Glutamatergic neuron (in vitro differentiated cells): ENCODE measurements at places on chromosomes 3 and 15. TPM values are rescaled to one million over a fixed set of nuclear protein-coding genes. Genes with fewer than 3 reads are reported as not detected.
A peak's percentile ranks its signal among the peaks of the same experiment; 100 is the strongest.

Gene GMPPB
- total RNA-seq, result 21.2 TPM

Gene P2RY13
- total RNA-seq, result not detected

Gene MASP1
- 1.7 TPM for total RNA-seq

Gene CCDC66
- total RNA-seq, result 23.8 TPM

Gene C2CD4A
- 0.20 TPM for total RNA-seq

Gene CHRNA7
- 19.1 TPM for total RNA-seq

Gene CHST2
- total RNA-seq, result 51.7 TPM

Gene PPP1R14D
- total RNA-seq, result not detected

Gene INSYN1
- total RNA-seq, result 86.6 TPM

GRCh38 chr15:76335307-76336253, 993 bp upstream of the ISL2 start:
- peak; percentile 75 for DNase-seq
- H3K27me3 ChIP-seq, result peaks cover 37% of the 10 kb centered on the region
- H3K4me3 ChIP-seq, result peak overlapping the region; percentile 87
- peaks cover 12% of the 10 kb centered on the region for H3K36me3 ChIP-seq

- H3K27me3 ChIP-seq, result peaks cover 6% of the 10 kb centered on the region
- no peak overlapping the region for H3K4me3 ChIP-seq
- H3K36me3 ChIP-seq, result no peaks in the 10 kb centered on the region
- peaks cover 4% of the 10 kb centered on the region for H3K4me1 ChIP-seq
- no peak overlapping the region for H3K27ac ChIP-seq
Measured at GRCh38 chr3:46481636-46482035, 16.1 kb upstream of the RTP3 start.

GRCh38 chr3:15377961-15378791, 45.8 kb upstream of the SH3BP5 start:
- peaks cover 2% of the 10 kb centered on the region for H3K4me1 ChIP-seq
- peak; percentile 90 for DNase-seq
- no peak overlapping the region for H3K4me3 ChIP-seq
- no peaks in the 10 kb centered on the region for H3K36me3 ChIP-seq

DNA sequence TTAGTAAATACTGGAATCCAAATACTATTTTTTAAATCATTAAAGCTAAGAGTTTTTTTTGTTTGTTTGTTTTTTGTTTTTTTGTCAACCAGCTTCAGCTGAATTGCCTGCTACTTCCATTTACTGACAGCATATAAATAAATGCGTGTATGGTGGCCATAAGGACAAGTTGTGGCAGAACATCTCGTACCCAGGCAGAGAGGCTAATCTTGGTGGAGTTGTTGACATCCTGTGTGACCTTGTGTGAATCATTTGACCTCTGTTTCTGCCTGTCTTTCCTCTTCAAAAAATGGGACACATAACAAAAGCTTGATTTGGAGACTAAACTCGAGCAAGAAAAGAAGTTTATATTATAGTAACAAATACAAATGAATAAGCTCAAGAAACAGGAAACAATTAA, 734.2 kb downstream of the MCTP2 start:
- H3K27me3 ChIP-seq, result no peaks in the 10 kb centered on the region
- peaks cover 5% of the 10 kb centered on the region for H3K4me1 ChIP-seq
- H3K36me3 ChIP-seq, result no peaks in the 10 kb centered on the region
- DNase-seq, result no peak
- no peak overlapping the region for H3K27ac ChIP-seq

DNA sequence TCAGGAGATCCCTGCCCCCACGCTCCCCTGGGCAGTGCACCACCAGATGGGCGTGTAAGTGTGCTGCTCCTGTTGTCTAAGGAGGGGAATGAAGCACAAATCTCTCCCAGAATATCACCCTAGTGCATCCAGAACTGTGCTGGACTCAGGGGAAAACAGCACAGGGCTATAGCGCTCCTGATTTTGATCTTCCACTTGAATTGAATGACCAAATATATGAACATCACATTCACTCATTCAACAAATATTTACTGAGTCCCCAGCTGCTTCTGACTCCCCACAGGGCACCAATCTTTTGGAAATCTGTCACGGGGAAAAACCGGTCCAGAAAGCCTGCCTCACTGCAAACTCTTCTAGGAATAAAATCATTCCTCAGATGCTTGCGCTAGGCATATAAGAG, 2.4 kb downstream of the CPLX3 start:
- H3K27ac ChIP-seq, result peak overlapping the region; percentile 3
- DNase-seq, result no peak
- H3K27me3 ChIP-seq, result peaks cover 3% of the 10 kb centered on the region
- H3K36me3 ChIP-seq, result no peaks in the 10 kb centered on the region
- H3K4me1 ChIP-seq, result peaks cover 48% of the 10 kb centered on the region

- no peaks in the 10 kb centered on the region for H3K4me1 ChIP-seq
- H3K27ac ChIP-seq, result no peak overlapping the region
- H3K4me3 ChIP-seq, result no peak overlapping the region
- H3K36me3 ChIP-seq, result peaks cover 5% of the 10 kb centered on the region
- H3K27me3 ChIP-seq, result peaks cover 9% of the 10 kb centered on the region
Measured at GRCh38 chr3:185503521-185503920, 4.7 kb upstream of the TMEM41A start.

DNA sequence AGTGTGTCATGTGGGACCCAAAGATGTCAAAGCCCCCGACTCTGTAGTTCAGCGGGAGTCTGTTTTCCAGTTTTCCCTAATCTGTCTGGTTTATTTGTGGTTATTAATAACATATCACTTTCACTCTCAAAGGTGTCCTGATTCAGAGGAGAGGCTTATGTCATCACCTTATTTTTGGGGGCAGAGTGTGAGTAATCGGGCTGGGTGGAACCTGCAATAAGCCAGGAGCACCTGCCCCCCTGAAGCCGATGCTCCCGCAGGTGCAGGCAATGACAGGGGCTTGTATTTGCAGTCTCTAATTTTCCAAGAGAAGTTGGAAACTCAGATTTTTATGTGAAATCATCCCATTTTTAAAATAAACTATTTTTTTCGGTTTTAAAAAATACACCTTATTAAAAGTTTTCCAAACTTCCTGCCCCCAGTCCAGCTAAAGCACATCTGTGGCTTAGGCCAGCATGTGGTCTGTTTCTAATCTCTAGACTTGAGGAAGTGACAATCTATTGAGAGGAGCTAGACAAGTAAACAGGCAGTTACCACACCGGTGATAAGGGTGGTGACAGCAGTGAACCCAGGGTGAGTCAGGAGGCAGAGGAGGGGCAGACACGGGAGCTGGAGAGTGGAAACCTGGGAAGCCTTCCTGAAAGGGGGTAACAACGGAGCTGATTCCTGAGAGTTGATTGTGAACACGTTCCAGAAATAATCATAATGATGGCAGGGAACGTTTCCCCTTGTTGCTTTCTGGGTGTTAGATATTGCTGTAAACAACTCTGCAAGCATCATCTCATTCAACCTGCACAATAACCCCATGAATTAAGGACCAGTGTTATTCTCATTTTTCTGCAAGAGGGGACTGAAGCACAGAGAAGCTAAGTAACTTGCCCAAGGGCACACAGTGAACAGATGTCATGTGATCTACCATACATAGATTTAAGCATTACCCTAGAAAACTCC, 37.2 kb downstream of the BHLHE40 start:
- no peaks in the 10 kb centered on the region for H3K4me1 ChIP-seq
- no peak overlapping the region for H3K4me3 ChIP-seq
- no peak for DNase-seq
- no peak overlapping the region for H3K27ac ChIP-seq

DNA sequence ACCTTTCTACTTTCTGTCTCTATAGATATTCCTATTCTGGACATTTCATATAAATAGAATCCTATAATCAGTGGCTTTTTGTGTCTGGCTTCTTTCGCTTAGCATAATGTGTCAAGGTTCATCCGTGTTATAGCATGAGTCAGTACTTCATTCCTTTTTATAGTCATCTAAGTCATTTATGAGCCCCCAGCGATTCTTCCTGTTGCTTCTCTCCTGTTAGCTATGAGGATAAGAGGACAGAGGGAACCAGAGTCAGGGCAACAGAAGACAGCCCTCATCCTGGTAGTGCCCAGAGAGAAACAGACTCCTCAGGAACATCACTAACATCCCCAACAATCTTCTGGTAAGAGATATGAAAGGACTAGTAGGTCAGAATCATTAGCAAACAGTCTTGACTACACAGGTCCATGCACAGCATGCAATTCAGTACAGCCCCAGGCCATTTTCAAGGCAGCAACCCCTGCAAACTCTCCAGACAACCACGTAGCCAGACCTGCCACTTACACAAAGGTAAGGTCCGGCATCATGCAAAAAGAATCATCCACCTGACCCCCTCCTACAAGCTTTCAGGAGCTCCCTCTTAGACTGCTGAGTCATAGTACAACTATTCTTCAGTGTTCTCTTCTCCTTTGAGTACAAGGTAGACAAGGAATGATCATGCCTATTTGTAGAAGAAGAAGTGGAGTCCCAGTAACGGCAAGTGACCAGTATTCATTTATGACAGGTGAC, 91.5 kb downstream of the MYLK start:
- DNase-seq, result no peak
- H3K4me3 ChIP-seq, result no peak overlapping the region
- peaks cover 3% of the 10 kb centered on the region for H3K4me1 ChIP-seq
- no peaks in the 10 kb centered on the region for H3K36me3 ChIP-seq
- H3K27me3 ChIP-seq, result no peaks in the 10 kb centered on the region

DNA sequence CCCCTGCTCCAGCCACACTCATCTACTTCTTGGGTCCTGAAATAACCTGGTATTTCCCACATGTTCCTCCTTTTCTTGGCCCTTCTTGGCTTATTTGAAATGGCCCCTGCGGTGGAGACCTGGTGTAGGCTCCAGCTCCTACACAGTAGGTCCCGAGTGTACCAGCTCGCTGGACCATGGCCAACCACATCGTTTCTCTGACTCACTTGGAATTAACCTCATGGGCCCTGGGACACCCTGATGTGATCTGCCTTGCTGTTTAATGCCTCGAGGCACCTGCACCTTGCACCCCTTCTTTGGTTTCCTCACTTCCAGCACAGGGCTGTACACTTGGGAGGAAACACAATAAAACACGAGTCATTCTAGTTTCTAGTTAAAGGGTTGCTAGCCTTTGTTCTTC, 60.3 kb downstream of the FEM1B start:
- H3K36me3 ChIP-seq, result no peaks in the 10 kb centered on the region
- peaks cover 13% of the 10 kb centered on the region for H3K4me1 ChIP-seq
- DNase-seq, result no peak

GRCh38 chr3:50653937-50654595, 20.7 kb upstream of the DOCK3 start:
- H3K27me3 ChIP-seq, result peaks cover 9% of the 10 kb centered on the region
- DNase-seq, result no peak
- peaks cover 4% of the 10 kb centered on the region for H3K36me3 ChIP-seq
- no peak overlapping the region for H3K4me3 ChIP-seq
- no peak overlapping the region for H3K27ac ChIP-seq

DNA sequence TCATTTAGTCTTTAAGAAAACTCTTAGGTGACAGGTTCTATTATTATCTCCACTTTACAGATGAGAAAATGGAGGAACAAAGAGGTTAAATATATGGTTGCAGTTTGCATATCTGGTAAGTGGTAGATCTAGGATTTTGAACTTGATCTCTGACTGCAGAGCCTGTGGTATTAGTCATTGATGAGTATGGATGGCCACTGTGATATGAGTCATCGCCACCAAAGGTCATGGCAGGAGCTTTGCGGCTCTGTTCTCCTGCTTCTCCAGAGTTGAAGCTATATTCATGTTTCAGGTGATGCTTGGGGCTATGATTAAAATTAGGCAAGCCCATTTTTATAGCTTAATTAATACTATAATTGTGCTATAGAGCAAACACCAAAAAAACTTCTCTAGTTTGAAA, 306.2 kb upstream of the DPPA4 start:
- no peak overlapping the region for H3K4me3 ChIP-seq
- H3K4me1 ChIP-seq, result no peaks in the 10 kb centered on the region
- DNase-seq, result no peak
- no peaks in the 10 kb centered on the region for H3K27me3 ChIP-seq
- H3K27ac ChIP-seq, result no peak overlapping the region

DNA sequence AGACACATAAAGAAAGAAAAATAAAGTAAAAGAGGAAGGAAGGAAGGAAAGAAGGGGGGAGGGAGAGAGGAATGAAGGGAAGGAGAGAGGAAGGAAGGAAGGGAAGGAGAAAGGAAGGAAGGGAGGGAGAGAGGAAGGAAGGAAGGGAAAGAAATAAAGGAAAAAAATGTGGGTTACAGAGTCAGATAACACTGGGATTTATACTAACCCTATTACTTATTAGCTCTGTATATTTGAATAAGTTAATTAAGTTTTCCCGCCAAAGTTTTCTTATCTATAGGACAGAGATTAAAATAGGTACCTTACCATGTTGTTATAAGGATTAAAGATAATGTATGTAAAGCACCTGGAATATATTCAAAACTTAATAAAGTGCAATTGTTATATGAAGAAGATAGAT, 439.3 kb upstream of the KCNMB2 start:
- H3K36me3 ChIP-seq, result peaks cover 7% of the 10 kb centered on the region
- no peak for DNase-seq
- H3K27ac ChIP-seq, result no peak overlapping the region
- H3K4me1 ChIP-seq, result peaks cover 16% of the 10 kb centered on the region

DNA sequence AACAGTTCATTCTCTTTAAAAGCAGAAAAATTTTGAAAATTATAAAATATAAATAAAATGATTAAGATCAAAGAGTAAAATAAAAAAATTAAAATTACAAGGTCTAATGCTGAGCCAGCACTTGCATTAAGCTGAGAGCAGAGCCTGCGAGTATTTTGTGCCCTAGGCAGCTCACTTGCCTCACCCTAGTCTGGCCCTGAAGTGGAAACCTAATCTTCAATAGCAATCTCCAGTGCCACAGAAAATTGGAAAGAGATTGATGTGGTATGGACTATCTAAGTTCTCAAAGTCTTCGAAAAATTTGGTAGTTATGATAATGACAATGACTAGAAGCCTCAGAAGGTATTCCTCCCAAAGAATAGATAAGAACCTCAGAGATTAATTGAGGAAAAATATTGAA, 459.4 kb upstream of the CBLB start:
- H3K27ac ChIP-seq, result no peak overlapping the region
- no peak for DNase-seq
- H3K36me3 ChIP-seq, result peaks cover 12% of the 10 kb centered on the region
- no peak overlapping the region for H3K4me3 ChIP-seq
- peaks cover 9% of the 10 kb centered on the region for H3K4me1 ChIP-seq

DNA sequence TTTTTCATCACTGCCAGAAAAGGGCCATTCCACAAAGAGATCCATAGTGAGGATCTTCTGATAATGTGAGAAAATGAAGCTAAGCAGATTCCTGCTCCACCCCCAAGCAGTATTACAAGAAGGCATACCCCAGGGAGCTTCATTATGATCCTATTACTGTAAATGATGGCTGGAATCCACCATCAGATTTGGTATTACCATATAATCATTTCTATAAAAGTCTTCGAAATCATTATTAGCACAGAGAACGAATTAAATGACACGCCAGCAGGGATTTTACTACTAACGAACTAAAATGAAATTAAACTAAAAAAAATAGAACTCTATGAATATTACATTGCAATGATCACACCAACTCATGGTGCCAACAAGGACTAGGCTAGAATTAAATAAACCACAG, 24.4 kb downstream of the TRIM42 start:
- DNase-seq, result no peak
- no peak overlapping the region for H3K27ac ChIP-seq
- H3K36me3 ChIP-seq, result peaks cover 8% of the 10 kb centered on the region
